ENCODE measurements at places on chromosomes 3 and 15.
A peak's percentile ranks its signal among the peaks of the same experiment; 100 is the strongest.

DNA sequence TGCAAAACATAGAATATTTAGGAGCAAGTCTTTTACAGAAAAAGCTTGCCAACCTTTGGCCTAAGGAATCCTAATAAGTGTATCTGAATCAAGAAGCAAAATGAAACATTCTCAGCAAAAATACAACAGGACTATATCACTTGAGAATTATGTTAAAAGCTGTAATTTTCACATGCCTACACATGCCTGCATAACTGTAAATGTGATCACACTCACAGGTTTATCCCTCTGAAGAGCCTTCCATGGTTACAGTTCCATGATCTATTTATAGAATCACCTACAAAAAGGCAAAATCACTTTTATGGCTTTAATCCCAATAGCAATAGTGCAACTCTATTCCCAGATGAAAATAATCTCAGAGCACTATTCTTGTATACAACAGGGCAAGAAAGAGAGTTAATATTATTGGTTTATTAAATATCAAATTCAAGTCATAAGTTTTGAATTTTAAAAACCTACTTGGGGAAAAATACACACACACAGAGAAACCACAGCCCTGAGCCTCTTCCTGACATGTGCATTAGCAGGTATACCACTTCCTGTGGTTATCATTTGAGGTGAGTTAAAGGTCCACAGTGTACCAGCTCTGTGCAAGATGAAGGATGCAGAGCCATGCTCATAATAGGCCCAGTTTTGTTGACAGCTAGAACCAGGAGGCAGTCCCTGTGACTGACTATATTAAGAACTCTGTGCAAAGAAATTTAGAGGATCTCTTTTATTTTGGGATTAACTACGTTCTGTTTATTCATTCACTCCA is 252.5 kb upstream of the TGFBR2 start:
- no peak for DNase-seq

GRCh38 chr3:29186982-29187725 is 93.7 kb upstream of the RBMS3 start:
- DNase-seq: peak; percentile 90

- no peak for DNase-seq
Observed at GRCh38 chr3:13462125-13462629, 17.9 kb upstream of the HDAC11 start.

DNA sequence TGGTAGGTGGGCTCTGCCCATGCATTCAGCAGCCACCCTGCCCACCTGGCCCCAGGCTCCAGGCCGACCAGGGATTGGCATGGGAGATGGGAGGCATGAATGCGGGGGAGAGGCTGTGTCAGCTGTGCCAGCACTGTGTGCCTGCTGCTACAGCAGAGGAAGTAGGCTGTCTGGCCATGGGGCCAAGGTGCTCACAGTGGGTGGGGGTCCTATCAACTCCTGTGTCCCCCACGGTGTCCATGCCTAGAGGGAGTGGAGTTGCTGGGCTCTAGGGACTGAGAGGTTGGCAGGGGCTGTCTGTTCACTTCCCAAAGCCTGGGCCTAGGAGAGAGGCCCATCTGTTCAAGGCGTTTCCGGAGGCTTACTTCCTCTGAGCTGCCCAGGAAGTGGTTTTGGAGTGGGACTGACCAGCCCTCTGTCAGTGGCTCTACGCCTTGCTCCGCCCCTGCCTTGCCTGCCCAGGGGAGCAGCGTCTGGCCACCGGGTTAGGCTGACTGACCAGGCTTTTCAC is 5.8 kb downstream of the PRKCD start:
- DNase-seq: no peak

- DNase-seq: no peak
Observed at GRCh38 chr3:133054586-133054985, 16.4 kb downstream of the TMEM108 start.

- DNase-seq: peak; percentile 58
Observed at GRCh38 chr3:104909198-104909597, 457.5 kb upstream of the ALCAM start.

DNA sequence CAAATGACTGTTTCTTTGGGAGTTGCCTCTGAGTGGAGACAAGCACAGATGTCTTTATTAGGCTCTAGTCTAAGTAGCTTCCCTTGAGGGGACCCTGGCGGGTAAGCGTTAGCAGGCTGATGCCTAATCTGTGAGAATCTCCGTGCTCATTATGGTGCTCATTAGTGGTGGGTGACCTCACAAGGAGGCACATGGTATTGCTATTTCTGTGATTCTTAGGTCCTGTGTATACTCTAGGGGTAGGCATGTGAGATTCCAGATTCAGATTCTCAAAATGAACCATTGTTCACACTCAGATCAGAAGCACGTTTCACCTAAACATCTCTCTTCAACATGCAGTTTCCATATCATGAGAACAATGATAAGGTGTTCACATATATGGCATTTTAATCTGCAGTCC is 809.7 kb downstream of the NR2F2 start:
- DNase-seq: no peak

GRCh38 chr3:184949251-184949965 is 137.4 kb downstream of the VPS8 start:
- no peak for DNase-seq

DNA sequence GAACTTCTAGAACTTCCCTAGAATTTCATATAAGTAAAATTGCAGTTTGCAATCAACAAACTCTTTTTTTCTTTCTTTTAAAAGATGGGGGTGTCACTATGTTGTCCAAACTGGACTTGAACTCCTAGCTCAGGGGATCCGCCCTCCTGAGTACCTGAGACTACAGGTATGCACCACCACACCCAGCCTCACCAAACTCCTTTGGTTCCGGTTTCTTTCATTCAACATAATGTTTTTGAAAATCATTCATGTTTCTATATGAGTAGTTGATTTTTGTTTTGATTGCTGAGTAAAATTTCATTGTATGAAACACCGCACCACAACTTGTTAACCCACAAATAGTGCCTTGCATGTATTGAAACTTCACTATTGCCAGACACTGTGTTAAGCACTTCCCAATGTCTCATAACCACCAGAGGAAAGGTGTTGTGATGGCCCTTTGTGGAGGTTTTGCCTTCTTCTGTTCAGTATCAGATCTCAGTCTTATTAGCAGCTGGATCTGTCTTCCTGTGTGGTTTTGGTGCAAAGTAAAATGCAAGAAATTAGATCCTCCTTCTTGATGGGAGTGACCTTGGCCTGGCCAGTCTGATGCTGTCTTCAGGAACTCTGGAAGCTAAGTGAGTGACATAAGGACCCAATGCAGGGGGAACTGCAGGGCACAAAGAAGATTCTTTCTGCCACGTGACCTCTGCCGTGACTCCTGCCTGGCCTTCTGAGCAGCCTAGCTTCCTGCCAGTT is 78.8 kb upstream of the UBE2E1 start:
- DNase-seq: no peak

- DNase-seq: no peak
Observed at GRCh38 chr3:124650798-124651197, 79.5 kb upstream of the UMPS start.

GRCh38 chr3:179027326-179027900 is 44.2 kb downstream of the ZMAT3 start:
- DNase-seq: no peak

DNA sequence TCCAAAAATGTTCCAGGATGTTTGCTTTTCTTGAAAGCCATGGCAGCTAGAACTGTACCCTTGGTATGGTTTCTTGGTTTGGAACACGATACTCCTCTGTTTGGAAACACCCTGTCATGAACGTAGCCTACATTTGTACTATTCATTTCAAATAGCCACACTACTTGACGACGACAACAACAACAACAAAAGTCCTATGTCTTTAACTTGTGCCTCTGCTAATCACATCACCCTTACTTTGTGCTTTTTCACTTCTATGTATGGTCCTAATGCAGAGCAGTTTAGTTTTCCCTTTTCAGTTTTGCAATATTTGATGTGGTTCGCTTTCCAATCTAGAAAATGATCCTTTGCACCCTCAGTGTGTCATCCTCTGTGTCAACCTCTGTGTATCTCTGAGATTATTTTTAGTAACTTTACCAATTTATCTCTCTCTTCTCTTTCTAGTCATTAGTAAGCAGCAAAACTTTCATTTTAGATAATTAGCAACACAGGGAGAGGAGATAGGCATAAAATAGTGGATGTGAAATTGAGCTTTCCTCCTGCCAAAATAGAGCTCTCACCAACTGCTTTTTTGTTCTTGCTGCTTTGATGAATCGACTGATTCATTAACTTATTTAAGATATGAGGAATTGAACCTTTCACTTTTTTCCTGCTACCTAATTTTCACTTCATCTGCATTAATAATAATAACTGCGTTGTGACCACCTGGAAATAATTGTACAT is 44.1 kb upstream of the TP63 start:
- no peak for DNase-seq

DNA sequence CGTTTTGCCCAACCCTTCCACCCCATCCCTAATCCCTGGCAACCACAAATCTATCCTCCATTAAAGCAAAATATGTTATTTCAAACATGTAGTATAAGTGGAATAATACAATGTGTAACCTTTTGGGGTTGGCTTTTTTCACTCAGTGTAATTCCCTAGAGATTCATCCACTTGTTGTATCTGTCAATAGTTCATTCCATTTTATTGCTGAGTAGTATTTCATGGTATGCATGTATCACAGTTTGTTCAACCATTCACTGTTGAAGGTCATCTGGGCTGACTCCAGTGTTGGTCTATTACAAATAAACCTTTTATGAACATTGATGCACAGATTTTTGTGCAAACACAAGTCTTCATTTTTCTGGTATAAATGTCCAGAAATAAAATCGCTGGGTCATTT is 38.8 kb downstream of the BSN start:
- no peak for DNase-seq

- DNase-seq: no peak
Observed at GRCh38 chr3:16670191-16670590, 65.0 kb upstream of the DAZL start.

DNA sequence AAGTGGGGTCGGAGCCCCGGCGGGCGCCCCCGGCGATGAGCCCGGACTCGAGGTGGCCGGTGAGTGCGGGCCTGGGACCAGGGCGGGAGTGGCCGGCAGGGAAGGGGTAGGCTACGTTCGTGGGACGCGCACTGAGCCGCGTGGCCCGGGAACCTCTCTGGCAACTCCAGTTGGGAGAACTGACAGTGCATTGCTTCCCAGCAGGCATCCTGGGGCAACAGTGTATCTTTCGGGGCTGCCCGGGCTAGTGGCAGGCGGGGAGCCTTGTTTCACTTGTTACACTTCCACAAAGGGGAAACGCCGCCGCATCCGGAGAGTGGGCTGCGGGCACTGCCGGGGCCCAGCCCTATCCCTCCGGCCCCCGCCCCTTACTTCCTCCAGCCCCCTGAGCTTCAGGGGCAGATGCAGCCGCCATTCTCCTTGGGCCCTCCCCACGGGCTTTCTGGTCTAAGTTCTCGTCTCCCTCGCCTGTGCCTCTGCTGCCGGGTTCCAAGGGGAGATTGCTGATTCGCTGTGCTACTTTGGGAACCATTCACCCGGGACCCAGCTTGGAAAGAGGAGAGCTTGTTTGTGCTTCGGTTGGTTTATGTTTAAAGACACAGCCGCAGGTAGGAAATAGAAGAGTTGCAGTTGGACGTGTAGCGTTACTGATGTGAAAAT is 675 bp downstream of the BRPF1 start:
- DNase-seq: no peak

DNA sequence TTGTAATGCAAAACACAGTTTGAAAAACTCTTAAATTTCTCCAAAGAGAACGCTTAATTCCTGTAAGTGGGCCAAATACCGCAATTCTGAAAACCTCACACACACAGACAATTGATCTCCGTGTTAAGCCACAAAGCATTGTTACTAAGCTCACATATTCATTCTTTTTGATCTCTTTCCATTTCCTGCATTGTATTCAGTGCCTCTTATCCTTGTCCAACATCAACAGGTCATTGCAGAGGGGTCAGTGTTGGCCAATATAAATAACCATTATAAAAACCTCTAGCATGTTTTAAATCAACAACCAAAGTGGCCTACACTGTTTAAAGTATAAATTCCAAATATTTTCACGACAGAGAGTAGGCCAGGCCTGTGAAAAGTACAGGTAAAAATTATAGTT is 171.1 kb downstream of the PDZRN3 start:
- no peak for DNase-seq

- DNase-seq: no peak
Observed at GRCh38 chr15:90529371-90530249, at the start of gene CRTC3. Gene CRTC3, plus strand, starts transcription at chr15:90529923. Its CDS starts 149 bp downstream, at chr15:90530072.

DNA sequence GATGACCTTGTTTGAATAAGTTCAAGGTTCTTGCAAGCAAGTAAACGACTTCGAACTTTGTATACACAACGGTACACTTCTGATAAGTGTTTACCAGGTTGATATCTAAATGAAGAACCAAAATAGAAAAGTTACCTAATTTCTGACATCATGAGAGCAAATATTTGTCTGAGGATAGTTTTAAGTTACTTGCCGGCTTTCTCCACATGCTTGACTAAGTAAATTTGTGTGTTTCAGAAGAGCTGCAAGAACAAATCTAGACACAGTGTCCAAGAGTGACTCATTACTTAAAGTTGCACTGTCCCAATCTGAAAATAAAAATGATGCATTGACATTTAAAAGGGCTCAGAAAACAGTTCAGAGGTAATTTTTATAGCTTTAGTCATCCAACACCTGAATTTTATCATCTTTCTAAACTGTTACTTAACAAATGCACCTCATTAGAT is 115.1 kb downstream of the HERC1 start:
- peak; percentile 23 for DNase-seq

DNA sequence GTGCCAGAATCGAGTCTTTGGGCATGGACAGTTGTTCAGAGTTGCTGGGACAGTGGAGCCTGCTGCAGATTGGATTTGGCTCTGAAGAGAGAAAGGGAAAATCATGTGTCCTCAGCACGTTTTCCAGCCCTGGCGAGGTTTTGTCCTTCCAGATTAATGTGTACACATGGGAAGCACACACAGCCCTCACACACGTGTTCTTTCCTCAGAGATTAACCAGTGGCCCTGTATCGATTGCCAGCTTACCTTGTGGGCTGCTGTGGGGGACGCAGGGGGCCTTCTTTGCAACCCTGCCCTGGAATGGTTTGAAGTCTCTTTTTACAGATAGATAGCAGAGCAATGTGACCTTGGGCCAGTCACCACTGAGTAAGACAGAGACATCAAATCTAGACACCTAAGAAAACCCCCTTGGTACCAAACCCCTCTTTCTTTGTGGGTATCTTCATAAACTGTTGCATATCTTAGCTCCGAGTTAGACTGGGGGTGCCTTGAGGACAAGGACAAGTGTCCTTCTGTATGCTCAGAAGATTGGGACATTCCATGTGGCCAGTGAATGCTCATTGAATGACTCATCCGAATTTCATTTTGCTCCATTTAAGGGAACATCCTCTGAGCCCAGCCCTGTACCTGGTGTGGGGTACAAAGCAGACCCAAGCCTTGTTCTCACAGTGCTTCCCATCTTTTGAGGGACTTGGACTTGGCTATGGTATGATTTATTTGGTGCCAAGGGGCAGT is 48.0 kb downstream of the SMAD6 start:
- no peak for DNase-seq

DNA sequence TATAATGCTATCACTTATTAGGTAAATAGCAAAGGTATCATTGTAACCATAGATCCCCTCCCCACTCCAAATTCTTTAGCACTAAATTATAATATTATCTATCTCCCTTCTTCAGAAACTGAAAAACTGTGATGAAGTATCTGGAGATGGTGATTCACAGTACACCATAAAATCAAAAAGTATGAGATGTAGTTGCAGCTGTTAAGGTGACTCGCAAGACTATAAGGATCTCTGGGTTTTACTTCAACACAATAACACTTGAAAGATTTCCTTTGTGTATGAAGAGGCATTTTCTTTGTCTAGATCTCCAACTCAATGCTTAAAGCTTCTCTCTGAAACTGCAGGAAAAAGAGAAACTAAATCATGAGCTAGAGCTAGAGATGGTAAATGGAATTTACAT is 46.9 kb downstream of the IFT57 start:
- DNase-seq: peak; percentile 29

Data from kidney epithelial cell (primary cell).